ENCODE measurements at places on chromosomes 12 and 14.

GRCh38 chr12:20474016-20474415 lies 105.7 kb downstream of the PDE3A start:
- DNase-seq = no peak

DNA sequence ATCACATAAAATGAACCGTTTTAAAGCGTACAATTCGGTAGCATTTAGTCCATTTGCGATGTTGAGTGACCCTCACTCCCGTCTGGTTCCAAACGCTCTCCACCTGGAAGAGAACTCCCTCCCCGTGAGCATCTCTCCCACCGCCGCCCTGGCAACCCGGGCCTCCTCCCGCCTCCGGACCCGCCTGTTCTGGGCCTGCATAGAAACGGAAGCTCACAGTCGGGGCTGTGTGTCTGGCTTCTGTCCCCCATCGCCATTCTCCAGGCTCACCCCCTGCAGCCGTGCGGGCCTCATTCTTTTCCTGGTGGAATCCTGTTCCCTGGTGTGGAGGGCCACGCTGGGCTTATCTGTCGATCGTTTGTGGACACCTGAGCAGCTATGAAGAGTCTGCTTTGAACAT lies 17.3 kb downstream of the LRCOL1 start:
- DNase-seq = no peak

DNA sequence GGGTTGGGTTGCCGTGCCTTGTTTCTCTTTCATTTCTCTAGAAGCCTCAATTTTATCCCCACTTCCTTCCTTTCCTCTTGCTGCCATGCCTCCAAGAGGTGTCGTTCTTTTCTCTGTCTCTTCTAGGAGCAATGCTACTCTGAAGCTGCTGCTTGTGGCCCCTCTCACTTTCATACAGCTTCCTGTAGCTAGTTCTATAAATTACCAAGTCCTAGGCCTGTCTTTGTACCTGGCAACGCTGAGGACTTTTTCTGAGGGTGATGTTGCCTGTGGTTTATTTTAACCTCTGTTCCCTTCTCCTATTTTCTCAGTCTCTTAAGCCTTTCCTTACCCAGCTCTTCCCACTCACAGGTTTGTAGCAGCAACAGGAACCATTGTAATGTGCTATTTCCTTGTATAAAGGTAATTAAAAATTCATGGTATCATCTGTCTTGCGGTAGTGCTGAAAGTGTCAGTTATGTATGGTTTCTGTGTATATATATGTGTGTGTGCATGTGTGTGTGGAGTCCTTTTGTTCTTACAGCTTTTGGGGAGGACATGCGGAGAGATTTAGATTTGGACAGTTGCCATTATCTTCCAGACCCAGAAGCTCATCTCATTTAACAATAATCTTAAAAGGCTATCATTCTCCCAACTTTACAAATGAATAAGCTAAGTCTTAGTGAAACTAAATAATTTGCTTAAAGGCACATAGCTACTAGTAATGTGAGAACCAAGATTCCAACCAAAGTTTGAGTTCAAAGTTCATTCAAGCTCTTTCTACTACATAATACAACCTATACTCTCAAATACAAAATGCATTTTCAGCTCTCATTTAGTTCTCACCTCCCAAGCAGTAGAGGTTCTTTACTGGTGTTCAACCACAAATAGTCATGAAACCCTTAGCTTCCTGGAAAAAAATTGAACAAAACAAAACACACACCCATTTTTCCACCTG lies 43.8 kb downstream of the DDHD1 start:
- no peak for DNase-seq

GRCh38 chr12:63995512-63995911 lies 151.0 kb downstream of the SRGAP1 start:
- no peak for DNase-seq

GRCh38 chr12:110906083-110906482 lies 14.3 kb downstream of the MYL2 start:
- DNase-seq = no peak

DNA sequence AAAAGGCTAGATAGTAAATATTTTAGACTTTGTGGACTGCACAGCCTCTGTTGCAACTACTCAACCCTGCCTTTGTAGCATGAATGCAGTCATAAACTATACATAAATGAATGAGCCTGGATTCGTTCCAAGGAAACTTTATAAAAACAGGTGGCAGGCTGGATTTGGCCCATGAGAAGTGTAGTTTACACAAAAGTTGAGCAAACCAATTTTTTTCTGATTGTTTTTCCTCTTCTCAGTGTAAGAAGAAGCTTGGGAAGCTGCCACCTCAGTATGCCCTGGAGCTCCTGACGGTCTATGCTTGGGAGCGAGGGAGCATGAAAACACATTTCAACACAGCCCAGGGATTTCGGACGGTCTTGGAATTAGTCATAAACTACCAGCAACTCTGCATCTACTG lies 9.5 kb downstream of the OAS1 start:
- DNase-seq = no peak

- no peak for DNase-seq
Observed at GRCh38 chr12:50022903-50023302, 2.4 kb downstream of the RACGAP1 start.

DNA sequence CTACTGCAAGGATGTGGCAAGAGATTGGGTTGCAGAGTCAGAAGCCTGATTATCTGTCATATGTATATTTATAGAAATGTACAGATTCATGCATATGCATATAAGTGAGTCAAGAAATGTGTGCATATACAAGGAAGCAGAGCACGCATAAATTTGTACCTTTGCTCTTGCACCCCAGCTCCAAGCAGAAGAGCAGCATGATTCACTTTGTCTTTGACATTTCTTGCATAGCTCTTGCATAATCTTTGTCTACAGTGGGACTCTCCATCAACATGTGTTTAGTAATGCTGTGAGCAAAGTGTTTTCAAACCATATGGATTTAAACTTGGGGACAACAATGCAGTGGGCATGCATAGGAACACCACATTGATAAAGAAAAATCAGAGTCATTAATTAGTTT lies 330.7 kb upstream of the DCN start:
- DNase-seq = no peak

- DNase-seq = no peak
Observed at GRCh38 chr12:116068371-116068770, 209.1 kb downstream of the MED13L start.

- DNase-seq = no peak
Observed at GRCh38 chr14:61749264-61749663, 13.0 kb upstream of the SNAPC1 start.

DNA sequence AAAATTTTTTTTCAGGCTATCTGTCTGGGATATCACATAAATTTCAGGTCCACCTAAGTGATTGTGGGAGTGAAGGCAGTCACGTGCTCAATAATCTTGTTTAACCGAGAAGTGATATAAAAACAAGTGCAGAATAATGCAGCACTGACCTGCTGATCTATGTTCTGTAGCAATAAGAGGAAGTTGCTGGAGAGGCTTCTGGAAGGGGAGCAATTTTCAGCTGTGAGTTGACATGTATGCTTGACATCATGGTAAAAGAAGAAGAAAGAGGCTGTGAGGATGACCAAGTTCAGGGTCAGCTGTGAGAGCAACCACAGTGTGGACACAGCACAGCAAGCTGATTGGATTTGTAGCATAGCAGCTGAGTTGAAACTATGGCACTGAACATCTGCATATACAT lies 172.0 kb upstream of the PELI2 start:
- no peak for DNase-seq

GRCh38 chr14:34368971-34369647 lies 92.9 kb downstream of the SPTSSA start:
- DNase-seq = no peak

GRCh38 chr12:4012977-4013968 lies 140.1 kb upstream of the PARP11 start:
- no peak for DNase-seq

DNA sequence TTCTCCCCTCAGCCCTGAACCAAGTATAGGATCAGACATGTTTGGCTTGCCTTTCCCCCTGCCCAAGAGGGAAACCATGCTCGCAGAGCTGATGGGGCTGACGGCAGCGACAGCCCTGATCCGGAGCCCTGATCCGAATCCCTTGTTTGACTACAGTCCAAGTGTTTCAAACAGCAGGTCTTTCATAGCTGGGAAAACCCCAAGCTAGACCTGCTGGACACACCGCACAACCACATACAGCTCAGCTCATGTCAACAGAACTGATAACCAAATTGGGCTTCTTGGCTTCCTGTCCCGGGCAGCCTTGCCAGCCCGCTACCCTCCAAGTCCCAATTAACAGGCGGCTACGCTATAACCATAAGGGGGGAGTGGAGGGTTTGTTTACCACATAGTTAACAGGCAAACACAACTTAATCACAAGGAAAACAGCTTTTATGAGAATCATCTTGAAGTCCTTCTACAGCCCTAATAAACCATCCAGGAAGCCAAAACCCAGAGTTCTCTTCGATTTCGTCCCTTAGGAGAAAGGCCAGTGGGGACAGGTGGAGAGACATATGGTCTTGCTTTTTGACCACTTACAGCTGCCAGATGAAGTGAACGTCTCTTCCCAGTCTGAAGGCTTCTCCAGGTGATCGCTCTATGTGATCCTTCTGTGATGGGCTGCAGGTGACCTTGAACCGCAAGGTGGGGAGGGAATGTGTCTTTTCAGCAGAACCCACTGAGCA lies 64.5 kb upstream of the MANSC4 start:
- no peak for DNase-seq

- no peak for DNase-seq
Observed at GRCh38 chr12:28415755-28416154, 225.5 kb downstream of the CCDC91 start.

DNA sequence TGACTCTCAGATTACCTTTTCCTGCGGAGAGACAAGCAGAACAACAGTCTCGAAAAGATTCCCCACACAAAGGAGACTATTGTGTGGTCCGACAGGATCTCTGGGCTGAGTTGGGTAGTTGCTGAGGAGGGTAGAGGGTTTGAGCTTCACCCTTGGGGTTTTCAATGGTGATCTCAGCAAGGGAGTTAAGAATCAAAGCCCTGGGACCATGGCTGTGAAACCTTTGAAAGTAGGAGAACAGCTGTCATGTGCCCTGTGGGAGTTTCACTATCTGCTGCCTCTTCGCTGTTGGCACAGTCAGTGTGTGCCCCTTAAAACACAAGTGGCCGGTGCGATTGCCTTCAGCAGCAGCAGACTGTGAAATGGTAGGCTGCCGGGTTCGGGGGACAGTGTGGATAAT lies 14.2 kb upstream of the PLEK2 start:
- DNase-seq = no peak

DNA sequence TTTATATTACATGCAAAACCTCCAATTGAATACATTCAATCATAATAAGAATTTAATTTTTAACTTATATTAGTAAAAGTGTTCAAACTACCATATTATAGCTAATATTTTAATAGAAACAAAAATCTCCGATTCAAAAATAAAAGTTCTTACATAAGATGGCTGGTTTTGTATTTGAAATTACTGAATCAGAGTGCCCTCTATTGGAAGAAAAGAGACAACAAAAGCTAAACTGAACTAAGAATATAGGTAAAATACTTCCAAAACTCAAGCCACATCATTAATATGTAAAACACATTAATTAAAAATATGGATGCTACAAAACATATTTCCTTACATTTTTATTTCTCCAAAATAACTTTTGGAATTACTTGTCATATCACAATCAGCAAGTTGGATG lies 120.3 kb downstream of the GARIN6 start:
- DNase-seq = no peak

DNA sequence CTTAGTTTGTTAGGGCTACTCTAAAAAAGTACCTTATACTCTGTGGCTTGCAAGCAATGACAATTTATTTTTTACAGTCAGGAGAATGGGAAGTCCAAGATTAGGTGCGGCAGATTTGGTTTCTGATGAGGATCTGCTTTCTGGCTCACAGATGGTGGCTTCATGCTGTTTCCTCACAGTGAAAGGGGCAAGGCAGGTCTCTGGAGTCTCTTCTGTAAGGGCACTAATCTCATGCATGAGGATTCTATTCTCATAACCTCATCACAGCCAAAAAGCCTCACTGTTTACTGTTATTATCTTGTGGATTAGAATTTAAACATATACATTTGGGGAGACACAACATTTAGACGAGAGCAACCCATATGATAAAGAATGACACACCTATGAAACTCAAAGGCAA lies 1957.4 kb upstream of the SEL1L start:
- DNase-seq = no peak

DNA sequence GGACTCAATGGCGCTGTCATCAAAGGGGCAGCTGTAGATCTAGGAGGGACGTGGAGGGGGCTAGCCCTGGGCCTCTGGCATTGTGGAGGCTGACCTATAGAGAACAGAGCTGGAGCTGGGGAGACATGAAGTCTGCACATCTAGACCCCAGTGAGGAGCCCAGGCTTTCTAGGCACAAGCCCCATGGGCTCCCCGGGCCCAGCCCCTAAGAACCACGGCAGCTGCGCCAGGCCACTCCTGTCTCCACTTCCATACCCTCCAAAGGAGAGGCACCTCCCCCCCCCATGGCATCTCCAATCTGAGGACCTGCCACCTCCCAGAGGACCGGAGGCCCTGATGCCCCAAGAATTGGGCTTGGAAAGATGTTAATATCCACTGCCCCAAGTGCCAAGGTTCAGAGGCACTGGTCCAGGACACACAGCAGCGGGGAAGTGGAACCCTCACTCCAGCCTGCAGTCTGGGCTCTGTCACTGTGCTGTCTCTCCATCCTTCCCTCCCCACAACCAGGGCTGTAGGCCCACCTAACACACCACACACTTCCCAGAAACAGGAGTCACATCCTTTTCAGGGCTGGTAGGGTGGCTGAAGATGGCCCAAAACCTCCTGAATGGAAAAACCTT lies 4.5 kb downstream of the ANKRD9 start:
- no peak for DNase-seq

DNA sequence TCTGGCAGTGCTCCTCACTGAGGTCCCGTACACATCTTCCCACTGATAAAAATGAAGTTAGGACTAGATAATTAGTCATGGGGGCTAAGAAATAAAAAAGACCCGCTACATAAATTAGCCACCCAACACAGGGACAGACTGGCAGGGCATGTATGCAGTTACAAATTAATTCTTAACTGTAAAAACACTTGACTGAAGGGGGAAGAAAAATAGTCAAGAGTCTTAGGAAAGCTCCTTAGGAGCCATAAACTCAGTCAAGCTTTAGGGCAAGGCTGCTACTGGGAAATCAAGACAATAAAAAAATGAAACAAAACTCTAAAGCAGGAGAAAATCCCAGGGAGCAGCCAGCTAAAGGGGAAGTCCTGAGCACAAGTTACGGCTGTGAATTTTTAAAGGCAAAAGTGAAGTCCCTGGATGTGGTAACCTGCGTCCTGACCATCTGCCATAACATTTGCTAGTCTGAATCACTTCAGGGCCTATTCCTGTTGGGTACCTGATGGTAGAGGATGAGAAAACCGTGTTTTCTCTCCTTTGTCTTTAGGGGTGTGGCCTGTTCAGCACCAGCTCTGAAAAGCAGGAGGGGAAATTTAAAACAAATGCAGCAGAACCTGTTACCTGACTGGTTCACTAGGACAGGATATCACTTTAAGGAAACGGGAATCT lies 7.5 kb upstream of the NPFF start:
- DNase-seq = no peak

- no peak for DNase-seq
Observed at GRCh38 chr12:101642115-101643067, 47.6 kb downstream of the MYBPC1 start.

GRCh38 chr14:69882915-69883314 lies 3.7 kb downstream of the SMOC1 start:
- no peak for DNase-seq

- DNase-seq = no peak
Observed at GRCh38 chr12:54388237-54389133, 4.0 kb upstream of the ZNF385A start.

- DNase-seq = no peak
Observed at GRCh38 chr12:122089077-122089476, 10.5 kb downstream of the MLXIP start.
